ENCODE measurements at places on chromosomes 2 and 18.
A peak's percentile ranks its signal among the peaks of the same experiment; 100 is the strongest.

DNA sequence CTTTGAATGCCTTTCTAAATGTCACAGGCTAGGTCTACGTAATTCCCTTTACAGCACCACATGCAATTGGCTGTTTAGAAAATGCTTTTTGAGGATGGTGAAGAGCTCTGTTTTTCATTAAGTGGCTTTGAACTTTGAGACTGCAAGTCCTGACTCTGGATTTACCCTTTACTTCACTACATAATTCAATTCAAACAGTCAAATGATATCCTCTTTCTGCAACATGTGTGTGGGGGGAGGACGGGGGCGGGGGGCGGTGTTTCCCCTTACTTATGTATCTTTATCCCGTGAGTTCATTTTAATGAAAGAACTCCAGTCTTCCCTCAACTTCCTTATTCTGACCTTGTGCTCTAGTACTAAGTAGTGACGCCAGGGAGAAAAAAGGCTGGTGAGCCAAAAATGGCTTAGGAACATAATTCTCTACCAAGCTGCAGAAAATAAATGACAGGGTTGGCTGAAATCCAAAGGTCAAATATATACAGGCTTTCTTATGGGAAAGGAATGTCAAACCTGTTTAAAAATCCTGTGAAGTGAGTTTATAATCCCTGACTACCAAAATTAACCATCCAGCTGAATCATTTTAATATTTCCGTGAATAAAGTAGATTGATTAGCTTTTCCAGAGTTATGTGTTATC lies 119.6 kb downstream of the SLC8A1 start:
- no peak for DNase-seq

DNA sequence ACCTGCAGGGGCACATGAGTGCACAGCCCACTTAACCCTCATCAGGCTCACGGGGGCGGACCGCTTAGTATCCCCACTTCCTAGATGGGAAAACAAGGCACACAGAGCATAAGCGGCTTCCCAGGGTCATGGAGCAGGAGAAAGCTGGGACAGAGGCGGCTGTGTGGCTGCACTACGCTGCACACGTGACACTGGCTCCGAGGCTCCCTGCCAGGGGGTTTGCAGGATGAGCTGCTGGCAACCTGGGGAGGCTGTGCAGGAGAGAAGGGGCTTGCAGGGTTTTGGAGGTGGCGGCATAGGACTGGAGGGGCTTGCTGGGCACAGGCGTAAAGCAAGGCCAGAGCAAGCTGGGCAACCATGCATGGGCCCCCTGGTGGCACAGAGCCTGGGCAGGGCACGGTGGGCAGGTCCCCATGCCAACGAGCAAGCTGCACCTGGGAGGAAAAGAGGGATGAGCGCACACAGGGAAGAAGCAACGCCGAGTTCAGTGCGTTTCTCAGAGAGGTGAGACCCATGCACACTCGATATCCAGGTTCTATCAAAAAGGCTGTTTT lies 268.6 kb downstream of the HDAC4 start:
- no peak for DNase-seq

DNA sequence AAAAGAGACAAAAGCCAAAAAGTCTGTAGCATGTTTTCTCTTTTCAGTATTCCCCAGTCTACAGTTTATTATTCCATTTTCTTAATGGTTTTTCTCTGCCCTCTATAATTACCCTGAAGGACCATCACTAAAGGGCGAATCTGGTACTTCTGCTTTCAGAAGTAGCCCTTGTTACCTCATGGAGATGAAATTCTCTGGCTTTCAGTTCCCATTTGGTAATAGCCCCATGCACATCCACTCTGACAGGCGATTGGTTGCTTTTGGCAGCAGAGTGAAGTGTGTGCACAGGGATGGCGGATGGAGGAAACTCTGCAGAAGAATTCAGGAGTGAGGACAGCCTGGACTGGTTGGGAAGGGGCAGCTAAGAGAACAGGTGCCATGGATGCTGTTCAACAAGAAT lies 66.3 kb upstream of the NABP1 start:
- DNase-seq: no peak

DNA sequence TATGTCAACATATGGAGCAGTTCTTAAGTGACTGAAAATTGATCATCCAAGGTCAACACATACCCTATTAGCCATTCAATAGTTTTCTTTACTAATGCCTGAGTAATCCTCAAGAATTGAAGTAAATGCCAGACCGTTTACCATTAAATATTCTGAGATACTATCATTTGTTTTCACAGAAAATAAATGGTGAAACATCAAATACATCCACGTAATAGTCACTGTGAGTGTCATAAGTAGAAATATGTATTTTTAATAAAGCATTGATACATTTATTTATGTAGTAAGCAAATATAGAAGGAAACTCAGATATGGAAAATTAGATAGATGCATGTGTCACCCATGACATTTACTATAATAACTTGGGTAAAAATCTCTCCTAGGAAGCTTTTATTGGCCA lies 927.8 kb upstream of the NRXN1 start:
- no peak for DNase-seq

DNA sequence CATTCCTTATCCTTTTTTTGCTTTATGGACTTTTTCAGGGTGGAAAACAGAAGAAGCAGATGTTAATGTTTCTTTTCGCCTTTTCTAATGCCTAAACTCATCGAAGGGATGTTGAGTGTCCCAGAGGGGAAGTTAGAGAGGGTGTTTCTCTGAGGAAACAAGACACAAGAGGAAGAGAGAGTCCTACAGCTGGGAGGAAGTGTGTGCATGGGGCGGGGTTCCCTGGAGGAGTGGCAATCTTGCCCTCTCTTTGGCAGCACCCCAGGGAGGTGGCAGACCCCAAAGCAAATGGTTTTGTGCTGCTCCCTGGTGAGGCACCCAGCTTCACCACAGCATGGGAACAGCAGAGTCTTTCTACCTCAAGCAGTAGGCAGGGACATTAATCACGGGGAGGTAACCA lies 377.6 kb downstream of the RND3 start:
- no peak for DNase-seq

DNA sequence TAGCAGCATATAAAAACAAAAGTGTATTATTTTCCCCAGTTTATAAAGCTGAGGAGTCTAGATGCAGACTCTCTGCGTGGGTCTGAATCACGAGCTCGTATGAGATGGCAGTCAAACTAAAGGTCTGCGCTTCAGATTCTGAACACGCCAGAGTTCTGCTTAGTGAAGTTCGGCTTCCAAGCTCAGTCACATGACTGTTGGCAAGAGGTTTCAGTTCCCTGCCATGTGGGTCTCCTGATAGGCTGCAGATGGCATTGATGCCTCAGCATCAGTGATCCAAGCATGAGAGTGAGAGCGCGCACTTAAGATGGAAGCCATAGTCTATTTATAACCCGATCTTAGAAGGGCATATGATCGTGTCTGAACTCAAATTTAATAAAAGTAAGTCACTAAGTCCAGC lies 242.8 kb upstream of the DOK6 start:
- no peak for DNase-seq

GRCh38 chr2:228644199-228644598 lies 462.7 kb upstream of the SPHKAP start:
- DNase-seq: no peak

GRCh38 chr18:905307-905947 lies 756 bp downstream of the ADCYAP1 start:
- DNase-seq: no peak

DNA sequence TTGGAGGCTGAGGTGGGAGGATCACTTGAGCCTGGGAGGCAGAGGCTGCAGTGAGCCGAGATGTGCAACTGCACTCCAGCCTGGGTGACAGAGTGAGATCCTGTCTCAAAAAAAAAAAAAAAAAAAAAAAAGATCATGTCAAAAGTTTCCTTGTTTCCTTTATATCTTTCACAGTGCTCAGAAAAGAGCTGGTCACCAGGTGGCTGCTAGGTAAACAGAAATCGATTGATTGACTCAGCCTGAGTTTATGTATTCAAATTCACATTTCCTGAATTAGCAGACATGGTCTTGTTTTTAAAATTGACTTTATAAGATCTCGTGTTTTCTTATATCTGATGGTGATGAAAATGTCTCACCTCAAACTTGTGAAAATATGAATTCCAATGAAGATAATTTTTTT lies 261.8 kb upstream of the FANCL start:
- no peak for DNase-seq

- DNase-seq: no peak
Measured at GRCh38 chr2:26510344-26510973, 32.5 kb upstream of the OTOF start.

DNA sequence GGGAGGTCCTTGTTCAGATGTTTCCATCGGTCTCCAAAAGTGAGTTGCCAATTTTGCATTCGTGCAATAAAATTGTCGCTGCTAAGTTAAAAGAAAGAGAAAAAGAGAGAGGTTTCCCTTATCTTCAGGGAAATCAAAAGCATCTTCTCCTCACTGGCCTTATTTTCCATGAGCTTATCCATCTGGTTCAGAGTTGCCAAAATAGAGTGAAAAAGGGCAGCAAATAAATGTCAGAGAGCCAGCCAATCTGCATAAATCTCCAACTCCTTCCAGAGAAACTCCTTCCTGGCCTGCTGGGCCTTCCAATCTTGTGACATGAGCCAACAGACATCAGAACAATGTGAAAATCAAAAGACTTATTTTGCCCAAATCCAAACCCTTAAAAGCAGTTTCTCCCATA lies 28.4 kb downstream of the PAX3 start:
- DNase-seq: no peak

- no peak for DNase-seq
Measured at GRCh38 chr2:108460345-108461037, 11.5 kb downstream of the GCC2 start.

GRCh38 chr2:128314348-128315121 lies 4.1 kb downstream of the HS6ST1 start:
- no peak for DNase-seq

DNA sequence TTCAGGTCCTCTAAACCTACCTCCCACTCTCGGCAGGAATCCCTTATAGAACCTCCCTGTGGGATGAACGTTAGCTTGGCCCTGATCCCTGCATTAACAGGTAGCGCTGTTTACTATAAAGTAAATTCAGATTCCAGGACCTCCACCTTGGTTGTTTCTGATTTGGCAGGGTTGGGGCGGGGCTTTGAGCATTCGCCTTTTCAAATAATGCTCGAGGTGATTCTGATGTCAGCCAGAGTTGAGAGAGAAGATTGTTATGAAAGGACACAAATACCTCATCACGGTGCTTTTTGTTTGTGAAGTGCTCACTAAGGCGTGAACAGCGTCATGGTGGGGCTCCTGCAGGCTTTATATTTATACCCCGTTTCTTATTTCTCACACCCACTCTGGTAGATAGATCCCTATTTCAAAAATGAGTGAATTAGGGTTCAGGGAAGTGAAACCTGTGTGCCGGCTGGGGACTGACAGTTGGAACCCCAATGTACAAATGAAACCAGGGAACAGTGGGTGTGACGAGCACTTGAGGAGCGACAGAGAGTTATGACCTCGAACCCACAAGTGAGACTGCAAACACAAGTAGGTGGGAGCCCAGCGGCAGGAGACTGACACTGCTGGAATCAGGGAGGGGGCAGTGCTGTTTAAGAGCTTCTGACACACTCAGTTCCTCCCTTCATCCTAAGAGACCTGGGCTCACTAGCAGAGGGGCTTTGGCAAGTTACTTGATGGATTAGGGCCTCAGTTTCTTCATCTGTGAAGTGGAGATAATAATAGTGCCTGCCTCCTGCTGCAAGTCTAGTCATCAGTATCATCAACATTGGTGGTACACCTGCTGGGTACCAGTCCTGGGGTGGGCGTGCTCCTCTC lies 14.2 kb upstream of the CXCR4 start:
- DNase-seq: peak; percentile 53

GRCh38 chr2:224781400-224781799 lies 65.2 kb upstream of the CCDC195 start:
- no peak for DNase-seq

DNA sequence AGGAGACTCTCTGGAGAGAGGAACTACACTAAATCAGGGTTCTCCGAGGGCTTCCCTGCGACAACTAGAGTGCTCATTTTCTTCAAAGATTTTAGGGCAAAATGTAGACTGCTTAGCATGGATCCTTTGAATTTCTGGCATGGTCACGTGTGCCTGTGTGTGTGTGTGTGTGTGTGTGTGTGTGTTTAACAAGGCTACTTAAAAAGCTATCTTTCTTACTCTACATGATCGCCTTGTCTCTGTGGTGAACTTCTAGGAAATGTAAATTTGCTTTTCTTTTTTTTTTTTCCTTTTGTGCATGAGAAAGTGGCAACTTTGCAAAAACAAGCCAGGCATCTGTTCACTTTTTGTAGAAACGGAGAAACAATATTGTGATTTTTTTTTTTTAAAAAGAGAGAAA lies 43.9 kb downstream of the SOX11 start:
- DNase-seq: no peak

DNA sequence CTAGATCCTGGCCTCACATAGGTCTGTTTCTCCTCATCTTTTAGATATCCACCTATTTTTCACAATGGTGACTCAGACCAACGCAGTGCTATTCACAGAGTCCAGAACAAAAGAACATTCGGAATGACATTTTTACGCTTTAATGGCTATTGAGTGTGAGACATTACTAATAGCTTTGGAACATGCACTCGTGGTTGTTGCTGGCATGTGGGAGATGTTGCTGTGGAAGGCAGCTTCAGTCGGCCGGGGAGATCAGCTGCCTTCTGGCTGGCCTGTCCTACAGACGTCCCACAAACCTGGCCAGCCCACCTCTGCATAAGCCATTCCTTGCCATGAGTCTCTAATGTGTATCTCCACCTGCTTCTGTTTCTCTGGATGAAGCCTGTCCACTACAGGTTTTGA lies 3.4 kb downstream of the MBP start:
- no peak for DNase-seq

DNA sequence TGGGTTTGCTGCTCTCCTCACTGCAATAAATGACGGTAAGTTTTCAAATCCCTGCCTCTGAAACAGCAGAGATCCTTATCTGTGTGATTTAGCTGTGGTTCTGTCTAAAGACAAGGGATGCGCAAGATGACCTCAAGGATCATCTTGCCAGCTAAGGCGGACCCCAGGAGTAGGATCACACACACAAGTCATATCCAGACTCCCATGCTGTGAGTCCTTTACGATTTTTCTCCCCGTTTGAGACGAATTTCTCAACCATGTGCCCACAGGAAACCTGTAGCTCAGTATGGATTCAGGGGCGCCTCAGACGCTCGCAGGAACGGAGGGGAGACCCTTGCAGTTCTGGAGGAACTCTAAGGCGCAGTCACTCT lies 11.1 kb upstream of the DCTN1 start:
- no peak for DNase-seq

DNA sequence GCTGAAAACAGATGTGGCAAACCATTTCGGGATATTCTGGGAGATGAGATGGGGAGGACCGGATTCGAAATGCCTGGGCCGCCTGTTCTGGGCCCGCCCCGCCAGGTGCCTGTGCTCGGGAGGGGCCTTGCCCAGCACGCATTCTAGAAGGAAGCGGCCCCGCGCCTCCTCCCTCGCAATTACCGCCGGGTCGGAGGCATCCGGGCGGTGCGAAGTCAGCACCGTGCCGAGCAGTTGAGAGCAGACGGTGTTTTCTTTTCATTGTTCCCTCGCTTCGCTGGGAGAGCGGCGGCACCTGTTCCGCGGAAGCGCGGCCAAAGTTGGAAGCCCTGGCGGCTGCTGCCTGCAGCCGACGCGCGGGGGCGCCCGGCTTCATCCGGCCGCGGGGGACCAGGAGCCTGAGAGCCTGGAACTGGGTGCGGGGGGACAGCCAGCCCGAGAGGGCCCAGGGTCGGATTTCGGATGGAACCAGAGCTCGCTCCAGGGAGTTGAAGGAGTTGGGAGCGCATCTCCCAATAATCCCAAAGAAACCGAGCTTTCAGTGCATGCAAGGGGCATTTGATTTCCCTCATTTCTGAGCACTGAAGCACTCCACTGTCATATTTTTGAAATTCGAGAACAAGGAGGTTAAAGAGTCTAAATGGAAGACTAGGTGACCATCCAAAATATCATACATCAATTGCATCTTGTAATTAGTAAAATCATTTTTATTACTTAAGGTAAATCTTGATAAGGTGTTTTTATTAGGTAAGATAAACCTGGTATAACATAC lies 241.8 kb upstream of the RAB12 start:
- DNase-seq: peak; percentile 7

All from stimulated activated CD4-positive, alpha-beta T cell treated with anti-CD3 and anti-CD28 coated beads, Interleukin-4, amount 100 ng/mL, for 48 hours (primary cell).